ENCODE measurements at places on chromosomes 7 and 10.
A peak's percentile ranks its signal among the peaks of the same experiment; 100 is the strongest.

GRCh38 chr7:32579776-32580175 lies 84.5 kb downstream of the AVL9 start:
- DNase-seq, result no peak

DNA sequence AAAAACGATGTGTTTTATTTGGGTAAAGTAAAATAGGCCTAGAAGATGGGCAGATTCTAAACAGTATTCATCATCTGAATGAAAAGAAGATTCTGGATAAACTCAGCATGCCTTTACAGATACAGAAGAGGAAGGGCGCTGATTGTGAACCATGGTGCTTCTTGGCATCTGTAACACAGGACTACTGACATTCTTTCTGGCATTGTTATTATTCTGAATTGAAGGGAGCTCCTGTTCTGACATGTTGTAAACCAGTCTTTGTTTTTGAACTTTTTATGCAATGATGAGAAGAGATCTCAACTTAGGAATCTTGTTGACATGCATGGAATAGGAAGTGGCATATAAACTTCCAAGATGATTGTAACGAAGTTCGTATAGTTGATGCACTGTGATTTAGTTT lies 13.5 kb downstream of the RPA3 start:
- DNase-seq, result no peak

DNA sequence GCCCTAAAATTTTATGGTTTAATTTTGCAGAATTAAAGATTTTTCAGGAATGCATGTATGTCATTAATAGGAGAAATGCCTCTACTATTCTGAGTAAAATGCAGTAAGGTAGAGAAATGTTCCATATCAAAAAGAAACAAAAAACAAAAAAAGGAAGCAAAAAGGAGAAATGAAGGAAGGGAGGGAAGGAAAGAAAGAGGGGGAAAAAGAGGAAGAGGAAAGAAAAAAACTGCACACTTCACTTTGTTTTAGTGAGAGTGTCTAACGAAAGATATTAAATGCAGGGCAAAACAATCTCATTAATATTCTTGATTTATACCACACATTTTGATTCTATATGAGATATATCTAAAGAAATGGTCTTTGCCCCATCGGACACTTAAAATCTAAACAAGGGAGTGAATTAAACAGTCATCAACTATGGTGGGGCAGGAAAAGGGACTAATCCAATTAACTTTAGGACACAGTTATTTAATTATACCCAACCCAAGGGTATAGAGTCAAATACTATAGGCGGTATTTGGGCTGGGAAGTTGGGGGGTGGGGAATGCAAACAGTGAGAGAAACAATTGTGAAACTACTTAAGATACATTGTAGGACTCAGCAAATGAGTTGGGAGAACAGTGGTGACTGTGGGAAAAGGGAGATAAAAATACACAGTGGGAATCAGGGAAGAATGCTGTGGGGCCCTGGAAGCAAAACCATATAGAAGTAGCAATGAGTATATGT lies 27.0 kb downstream of the IMMP2L start:
- DNase-seq, result no peak

GRCh38 chr10:114471906-114472876 lies 67.9 kb upstream of the AFAP1L2 start:
- no peak for DNase-seq

- DNase-seq, result no peak
These were observed 174.8 kb downstream of the RTKN2 start for GRCh38 chr10:62093863-62094291.

GRCh38 chr7:94656925-94657731 lies 1.2 kb upstream of the SGCE start:
- DNase-seq, result no peak

DNA sequence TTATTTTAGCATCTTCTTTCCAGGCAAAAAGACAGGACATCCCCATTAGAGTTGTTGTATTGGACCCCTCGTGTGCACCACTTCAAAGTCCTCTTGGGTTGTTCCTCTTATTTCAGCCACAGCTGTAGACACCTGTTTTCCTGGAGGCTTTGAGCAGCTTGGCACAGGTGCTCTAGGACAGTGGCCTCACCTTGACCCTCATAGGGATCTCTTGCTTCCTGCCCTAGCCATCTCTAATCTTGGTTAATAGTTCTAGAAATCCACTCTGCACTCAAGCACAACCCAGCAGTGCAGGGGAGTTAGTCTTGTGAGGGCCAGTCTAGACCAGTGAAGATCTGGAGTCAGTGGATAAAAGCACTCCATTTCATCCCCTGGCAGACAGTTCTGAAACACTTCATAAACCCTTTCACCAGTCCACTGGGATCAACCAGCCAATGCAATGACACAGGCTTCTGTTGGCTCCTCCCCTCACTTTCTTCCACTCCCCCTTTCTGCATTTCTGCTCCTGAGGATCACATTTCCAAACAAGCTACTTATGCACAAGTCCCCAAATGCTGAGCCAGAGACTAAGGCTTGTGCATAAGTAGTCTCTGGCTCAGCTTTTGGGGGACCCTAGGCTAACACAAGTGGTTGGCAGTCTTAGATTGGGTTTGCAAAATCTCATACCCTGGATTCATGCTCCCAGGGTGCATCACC lies 131.5 kb upstream of the LAMB4 start:
- no peak for DNase-seq

- no peak for DNase-seq
These were observed 116.0 kb downstream of the GRK5 start for GRCh38 chr10:119323085-119324016.

- no peak for DNase-seq
These were observed 620 bp downstream of the SLK start for GRCh38 chr10:103967448-103968071.

DNA sequence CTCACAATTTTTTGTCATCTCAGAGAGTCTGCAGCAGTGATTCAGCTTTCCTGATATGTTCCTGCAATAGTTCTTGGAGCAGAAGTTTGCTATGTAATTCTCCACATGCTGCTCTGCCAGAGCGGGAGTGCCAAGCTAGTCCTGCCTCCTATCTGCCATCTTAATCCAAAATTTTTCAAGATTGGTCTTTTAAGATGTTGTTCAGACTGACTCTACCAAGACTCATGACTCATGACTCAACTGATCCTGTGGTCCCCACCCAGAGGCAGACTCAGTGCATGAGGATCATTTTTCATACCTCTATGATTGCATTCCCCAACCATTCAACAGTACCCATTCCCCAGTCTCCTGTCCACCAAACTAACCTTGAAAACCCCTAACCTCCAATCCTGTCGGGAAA lies 470.8 kb downstream of the INHBA start:
- no peak for DNase-seq

DNA sequence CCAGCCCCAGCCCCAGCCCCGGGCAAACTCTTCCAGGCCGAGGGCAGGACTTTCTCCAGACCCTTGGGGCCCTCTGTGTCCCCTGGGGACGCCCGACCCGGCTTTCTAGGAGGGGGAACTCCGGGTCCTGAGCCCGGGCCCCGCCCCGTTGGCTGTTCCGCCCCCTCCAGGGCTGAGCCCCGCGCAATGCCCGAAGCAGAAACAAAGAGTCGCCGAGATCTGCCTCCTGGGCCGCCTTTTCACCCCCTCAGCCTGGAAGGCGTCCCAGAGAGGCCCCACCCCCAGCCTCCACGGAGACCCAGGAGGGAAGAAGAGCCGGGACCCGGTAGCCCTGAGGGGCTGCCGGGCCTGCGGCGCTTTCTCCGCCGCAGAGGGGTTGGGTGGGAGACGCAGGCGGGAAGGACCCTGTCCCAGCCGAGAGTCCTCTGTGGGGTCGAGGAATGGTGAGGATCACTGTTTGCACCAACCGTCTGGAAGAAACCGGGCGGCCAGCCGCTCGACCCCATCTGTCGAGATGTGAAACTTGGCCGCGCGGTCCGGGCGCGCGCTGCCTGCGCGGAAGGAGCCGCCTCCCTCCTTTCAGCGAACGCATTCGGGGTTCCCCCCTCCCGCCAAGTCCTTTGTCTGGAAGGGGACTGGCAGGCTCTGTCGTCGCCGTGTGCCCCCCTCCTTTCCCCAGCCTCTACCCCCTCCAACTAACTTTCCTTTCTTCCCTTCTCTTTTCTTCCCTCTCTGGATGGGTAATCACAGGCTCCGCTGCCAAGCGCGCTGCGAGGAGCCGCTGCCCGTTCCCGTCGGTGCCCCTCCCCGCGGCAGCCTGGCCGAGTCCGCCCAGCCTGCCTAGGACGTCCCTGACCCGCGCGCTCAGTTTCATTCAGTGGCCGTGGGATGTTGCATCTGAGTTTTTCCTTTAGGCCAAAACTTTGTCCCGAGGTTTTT lies 10.2 kb downstream of the EN2 start:
- DNase-seq, result no peak

DNA sequence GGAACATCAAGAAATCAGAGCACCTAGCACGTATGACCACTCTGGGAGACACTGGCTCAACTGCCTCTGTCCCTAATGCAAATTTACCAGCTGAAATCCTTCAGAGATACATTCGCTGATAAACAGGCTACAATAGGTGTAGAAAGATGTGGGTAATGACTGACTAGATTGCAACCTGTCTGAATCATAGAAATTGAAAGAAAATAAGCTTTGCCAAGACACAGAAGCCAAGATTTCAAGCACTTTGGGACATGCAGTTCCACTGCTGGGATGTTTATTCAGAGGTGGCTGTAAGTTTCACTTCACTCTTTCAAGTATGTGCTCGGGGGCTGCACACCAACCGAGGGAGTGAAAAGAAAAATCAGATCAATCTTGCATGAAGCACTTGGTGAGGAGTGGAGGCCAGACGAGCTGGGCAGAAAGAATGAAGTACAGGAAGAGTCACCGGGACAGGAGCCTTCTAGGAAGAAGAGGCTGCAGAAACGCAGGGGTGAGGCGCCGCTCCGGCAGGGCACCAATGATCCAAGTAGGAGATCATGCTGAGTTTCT lies 276.7 kb downstream of the PARD3 start:
- DNase-seq, result no peak

GRCh38 chr10:1278306-1278705 lies 222.1 kb downstream of the WDR37 start:
- no peak for DNase-seq

GRCh38 chr10:34341473-34341872 lies 473.6 kb downstream of the PARD3 start:
- no peak for DNase-seq

DNA sequence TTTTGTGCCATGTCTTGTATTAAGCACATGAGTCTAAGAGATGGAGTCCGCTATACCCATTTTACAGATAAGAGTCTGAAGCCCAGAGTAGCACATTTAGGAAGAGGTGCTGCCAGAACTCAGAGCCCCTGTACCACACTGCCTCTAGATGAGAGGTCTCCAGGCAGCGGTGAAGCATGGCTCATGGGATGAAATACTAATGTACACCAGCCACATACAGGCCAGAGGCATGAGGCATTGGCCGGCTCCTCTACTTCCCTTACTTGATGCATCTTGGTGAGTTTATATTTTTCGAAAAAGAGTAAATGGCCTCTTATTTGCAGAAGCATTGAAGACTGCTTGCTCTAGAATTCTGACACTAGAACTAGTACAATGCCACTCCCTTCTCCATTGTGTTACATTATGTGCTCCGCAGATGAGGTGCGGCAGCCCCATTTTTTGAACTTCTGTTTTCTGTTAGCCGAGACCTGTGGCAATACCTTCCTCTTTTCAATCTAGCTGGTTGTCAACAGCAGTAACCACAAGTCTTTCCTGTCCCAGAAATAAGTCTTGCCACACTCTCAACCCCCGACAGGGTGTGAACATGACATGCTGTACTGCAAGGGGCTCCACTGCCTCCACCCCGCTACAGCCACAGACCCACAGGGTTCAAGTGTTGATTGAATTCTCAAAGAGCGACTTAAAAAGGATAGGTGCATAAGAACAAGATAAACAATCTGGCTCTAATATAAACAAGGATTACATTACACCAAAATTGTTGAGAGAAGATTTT lies 145.3 kb downstream of the CELF2 start:
- no peak for DNase-seq

DNA sequence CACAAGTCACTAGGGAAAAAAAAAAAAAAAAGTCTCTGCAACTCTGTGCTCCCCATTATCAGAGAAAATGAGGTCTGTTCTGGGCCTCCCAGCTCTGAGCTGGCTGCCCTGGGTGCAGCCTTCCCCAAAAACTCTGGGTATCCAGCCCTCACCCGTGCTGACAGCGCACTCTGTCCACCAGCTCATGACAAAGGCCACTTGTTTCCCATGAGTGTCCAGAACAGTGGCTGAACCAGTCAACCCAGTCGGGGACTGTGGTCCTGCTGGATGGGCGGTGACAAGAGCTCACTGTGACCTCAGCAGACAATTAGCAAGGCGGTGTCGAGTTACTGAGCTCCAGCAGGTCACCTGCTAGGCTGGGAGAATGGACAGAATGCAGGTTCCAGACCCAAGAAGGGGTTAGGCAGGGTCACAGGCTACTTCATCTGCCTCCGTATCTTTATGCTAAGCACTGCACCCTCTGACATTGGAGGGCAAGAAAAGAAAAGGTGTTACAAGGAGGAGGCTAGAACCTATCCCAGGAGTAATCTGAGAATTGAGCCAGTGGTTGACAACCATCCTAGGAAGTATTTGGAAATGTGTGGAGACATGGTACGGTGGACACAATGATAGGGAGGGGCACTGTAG lies 37.2 kb downstream of the DLG5 start:
- DNase-seq, result peak; percentile 71

- DNase-seq, result no peak
These were observed 164.6 kb downstream of the ANKRD30A start for GRCh38 chr10:37289833-37290464.

DNA sequence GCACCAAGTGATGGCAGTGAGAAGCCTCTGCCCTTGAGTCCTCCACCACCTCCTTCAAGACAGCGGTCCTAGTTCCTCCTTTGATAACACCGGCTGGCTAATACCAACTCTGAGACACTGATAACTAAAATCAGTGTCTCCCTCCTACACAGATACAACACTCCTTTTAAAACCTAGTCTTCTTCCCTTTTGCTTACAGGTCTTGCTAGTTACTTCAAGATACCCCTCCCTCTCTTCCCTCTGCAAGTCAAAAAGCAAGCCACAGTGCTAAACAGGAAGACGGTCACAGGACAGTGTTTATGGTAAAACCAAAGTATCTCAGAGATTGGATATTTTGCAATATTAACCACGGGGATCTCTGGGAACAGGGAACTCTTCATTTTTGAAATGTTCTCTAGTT lies 4.6 kb downstream of the AKR1B1 start:
- DNase-seq, result no peak

DNA sequence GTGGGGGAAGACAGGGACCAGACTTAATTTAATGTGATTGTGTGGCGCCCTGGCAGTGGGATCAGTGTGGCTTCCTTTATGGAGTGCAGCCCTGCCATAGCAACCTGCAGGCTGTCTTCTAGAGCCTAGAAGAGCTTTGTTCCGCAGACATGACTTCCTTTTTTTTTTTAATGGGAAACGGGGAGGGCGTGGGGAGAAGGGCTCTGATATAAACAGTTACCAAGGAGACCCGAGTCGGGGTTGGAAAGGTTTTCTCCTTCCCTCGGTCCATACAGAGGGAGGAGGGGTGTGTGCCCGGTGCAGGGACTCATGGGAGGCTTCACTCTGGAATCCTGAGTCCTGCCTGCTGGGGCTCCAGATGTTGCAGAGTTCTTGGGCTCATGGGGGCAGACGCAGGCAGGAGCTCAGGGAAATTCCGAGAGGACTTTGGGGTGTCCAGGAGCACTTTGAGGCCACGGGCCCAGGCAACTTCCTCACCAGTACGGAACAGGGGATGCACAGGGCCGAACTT lies 26.9 kb downstream of the TMEM120A start:
- DNase-seq, result no peak

Measured in progenitor cell of endocrine pancreas (in vitro differentiated cells).